ENCODE measurements at places on chromosomes 1 and 21.
A peak's percentile ranks its signal among the peaks of the same experiment; 100 is the strongest.

DNA sequence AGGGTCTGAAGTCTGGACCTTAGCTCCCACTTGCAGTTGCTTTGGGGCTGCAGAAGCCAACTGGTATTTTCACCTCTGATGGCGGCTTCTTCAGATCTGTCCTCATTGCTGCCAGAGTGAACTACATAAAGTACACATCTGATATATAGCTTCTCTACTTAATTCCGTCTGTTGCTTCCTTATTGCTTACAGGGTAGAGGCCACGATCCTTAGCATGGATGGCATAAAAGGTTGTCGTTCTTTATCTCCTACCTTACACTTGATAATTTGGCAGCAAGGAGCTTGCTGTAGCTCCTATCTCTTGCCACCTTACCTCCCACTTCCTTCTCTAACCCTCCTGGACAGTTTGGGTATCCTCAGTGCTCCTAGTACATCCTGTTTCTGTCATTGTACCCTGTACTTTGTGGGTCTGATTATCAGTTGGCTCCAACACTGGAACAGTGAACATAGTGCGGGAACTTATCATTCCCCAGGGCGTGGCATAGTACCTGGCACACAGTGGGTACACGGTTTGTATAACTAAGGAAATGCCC is 30.9 kb upstream of the NBL1 start:
- DNase-seq = no peak

- peak; percentile 68 for DNase-seq
Observed at GRCh38 chr1:32241001-32241763, 5.8 kb upstream of the FAM167B start.

DNA sequence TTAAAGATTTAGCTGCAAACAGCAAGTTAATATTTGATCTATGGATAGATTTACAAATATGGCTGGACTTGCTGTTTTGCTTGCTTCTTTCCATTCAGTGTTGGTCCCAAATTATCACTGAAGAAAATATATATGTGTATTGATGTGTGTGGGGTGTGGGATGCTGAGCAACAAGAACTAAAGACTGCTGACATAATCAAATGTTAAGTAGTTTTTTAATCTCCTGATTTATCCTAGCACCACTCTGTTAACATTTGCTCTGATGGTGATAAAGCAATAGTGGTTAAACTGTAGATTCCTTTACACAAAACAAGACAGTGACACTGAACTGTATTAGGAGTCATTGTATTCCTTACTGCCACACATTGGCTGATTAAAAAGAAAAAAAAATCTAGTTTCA is 1023.5 kb upstream of the B3GALT2 start:
- DNase-seq = no peak

DNA sequence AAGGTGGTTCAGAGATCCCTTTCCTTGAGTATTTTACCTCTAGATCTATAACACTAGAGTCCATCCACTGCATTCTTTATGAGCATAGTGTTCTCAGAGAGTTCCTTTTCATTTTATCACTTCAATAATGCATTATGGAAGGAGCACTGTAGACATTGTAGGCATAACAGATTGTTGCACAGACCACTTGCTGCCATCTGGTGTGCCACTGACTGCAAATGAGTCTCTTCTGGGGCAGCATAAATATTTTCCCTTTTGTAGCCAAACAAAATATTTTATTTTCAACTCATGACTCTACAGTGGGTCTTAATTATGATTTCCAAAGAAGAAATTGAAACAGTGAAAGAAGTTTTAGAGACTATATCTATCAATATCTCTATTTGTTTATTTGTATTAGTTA is 290.4 kb downstream of the OLFM3 start:
- no peak for DNase-seq

DNA sequence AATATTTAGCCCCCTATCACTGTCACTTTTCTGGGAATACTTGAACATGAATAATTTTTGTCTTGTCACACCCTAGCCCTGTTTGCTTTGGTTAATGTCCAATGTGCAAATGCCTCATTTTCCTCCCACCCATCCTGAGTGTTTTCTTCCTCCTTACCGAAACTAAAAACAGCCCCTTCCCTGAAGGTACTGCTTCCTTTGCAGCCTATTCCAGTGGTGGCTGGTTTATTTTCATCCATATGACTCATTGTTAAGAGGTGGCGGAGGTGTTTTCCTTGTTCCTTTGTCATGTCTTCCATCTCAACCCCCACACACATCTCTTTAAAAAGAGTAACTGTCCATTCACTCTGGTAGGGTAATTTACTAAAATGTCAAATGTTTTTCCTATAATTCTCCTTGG is 40.4 kb downstream of the CD55 start:
- peak; percentile 29 for DNase-seq

DNA sequence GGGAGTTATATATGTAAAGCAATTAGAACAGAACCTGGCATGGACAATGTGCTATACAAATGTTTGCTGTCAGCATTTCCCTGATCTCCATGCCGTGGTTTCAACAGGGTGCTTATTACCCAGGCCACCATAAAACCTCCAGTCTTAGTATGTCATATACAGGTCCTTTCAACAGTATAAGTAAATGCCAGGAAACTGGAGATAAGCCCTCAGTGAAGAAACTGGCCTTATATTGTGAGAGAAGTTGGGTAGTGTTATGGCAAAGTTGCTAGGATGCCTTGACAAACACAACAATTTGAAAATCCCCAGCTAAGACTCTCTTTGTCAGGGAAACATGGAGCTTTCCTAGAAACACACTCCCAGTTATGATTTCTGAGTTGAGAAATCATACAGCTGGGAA is 850.2 kb upstream of the ADAMTS5 start:
- DNase-seq = peak; percentile 6

DNA sequence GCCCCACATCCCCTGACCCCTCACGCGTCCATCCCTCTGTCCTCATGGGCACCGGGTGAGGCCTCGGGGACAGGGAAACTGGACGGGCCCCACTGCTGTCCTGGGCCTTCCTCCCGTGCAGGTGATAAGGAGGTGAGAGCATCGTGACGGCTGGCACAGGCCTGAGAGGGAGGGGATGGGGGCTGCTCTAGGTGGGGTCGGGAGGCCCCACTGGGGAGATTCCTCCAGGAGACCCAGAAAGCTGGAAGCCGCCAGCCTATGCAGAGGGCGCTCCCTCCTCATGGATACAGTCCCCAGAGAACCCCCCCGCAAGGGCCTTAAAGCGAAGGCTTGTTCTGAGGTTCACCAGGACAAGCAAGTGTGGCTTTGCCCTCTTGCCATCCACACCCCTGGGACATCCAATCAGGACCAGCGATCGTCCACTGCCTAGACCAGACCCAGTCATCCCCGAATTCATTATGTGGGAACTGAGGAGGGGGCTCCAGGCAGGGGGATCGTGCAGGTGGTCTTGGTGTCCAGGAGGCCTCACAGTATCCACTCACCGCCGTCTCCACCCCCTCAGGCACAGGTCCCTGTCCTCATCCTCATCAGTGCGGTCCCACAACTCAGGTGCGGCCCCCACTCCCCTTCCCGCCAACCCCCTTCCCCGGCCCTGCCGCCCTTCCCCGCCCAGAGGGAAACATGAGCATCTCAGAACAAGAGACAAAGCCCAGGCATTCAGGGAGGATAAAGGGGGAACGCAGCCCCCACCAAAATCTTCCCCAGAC is 45.3 kb upstream of the COL18A1 start:
- DNase-seq = no peak

- DNase-seq = peak; percentile 19
Observed at GRCh38 chr1:244651956-244652622, 837 bp upstream of the DESI2 start.

- DNase-seq = peak; percentile 9
Observed at GRCh38 chr1:228940926-228941325, 205.6 kb downstream of the RHOU start.

DNA sequence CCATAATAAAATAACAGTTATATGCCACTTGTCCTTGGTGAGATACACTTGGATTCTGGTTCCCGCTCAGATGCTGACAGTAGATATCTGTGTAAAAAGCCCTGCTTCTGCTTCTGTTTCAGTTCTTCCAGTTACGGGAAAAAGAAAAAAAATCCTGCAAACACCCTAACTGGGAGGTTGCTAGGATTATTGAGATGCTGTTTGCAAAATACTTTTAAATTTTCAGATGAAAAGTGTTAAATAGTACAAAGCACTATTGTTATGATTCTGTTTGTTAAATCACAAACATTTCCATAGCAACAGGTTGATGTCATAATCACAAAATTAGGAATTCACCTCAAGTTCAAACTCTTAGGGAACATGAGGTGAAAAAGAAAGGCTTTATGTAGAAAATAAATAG is 232.3 kb downstream of the HMCN1 start:
- DNase-seq = peak; percentile 17

DNA sequence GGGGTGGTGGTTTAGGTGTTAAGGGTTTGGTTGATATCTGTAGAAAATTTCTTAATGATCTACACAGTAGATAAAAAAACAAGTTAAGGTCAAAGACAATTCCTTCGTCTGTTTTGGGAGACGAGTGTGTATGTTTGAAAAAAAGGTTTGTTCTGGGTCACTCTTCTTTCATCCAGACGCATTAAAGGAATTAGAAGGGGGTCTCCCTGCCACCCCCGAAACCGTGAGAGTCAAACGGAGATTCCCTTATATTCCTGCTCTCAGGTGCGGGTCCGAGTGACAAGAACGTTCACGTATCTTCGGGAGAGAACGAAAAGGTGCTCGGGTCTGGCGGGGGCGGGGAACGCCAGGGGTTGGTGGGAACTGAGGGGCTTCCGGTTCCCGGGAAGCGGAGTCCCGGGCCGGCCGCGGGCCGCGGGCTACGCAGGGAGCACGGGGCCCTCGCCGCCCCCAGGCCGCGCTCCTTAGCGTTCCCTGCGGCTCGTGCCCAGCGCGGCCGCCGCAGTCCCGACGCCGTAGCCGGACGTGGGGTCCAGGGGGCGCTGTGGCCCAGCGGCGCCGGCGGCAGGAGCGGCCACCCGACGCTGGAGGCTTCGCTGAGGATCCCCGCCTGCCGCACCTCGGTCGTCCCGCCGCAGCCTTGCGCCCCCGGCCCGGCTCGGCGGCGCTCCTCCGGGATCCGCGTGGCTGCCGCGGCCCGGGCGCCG is at the start of gene ZFYVE9:
Gene ZFYVE9 (plus strand): TSS at position 577 of the 707 bp plus-strand sequence. CDS start 91,118 bp downstream, outside the sequence.
- DNase-seq = peak; percentile 75

DNA sequence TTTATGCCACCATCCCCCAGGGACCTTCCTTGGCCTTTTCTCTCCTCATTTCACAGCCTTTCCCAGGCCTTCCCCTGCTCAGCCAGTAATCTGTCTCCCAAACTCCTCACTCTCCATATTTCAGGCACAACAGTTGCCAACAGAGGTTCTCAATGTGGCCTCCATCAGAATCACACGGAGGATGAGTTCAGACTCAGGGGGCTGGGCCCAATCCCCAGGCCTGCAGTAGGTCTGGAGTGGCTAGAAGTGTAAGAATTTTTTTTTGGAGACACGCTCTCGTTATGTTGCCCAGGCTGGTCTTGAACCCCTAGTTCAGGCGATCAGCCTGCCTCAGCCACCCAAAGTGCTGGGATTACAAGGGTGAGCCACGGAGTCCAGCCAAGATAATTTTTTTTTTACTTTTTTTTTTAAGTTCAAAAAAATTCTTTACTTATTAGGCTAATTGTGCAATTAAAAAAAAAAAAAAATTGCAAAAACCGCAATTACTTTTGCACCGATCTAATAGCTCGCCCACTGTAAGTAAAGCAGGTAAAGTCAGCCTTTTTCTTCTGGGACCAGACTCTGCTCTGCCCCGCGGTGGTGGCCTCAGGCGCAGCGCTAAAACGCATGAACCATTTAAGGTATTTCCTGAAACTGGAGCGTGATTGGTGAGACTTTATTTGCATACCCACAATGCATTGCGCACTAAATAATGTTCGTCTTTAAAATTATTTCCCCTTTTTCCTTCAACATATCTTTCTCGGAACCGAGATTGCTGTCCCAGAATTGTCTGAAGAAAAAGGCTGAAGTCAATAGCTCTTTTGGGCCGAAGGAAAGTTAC is 18.7 kb downstream of the KIAA2013 start:
- peak; percentile 92 for DNase-seq

GRCh38 chr1:169958987-169959386 is 65.3 kb upstream of the SCYL3 start:
- DNase-seq = no peak

DNA sequence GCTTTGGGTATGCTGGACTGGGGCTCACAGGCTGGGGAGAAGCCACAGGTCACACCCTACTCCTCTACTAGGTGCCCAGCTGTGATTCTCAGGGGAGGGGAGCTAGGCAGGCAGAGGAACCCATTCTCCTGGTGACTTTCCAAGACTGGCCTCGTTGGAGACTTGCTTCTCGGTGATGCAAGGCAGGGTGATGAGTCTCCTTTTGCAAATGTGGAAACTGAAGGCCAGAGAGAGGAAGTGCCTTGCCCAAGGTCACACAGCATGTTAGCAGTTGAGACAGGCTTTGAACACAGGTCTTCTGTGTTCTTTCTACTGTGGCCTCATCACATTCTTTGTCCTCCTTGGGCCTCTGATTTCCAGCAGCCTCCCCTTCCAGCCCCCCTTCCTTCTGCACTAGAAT is 20.5 kb upstream of the C1QA start:
- DNase-seq = no peak

GRCh38 chr1:153444078-153444477 is 16.4 kb downstream of the S100A7 start:
- DNase-seq = no peak

GRCh38 chr1:248847181-248847955 is 9.3 kb downstream of the ZNF672 start:
- no peak for DNase-seq

DNA sequence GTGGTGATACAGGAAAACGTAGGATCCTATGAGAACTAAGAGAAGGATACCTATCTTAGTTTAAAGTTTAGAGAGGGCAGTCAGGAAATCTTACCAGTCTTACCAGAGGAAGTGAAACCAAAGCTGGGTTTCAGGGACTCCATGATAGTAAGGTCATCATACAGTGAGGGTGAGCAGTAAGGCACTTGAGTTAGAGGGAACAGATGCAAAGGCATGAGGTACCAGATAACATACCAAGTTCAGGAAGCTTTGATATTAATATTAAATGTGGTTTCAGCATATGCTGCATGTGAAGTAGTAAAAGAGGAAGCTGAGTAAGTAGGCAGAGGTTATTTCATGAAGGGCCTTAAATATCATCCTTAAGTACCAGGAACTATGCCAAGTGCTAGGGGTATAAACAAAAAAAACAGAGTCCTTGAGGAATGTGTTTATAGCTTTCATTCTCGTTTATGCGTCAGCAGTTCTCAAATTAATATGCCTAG is 16.9 kb downstream of the ATG4C start:
- no peak for DNase-seq

DNA sequence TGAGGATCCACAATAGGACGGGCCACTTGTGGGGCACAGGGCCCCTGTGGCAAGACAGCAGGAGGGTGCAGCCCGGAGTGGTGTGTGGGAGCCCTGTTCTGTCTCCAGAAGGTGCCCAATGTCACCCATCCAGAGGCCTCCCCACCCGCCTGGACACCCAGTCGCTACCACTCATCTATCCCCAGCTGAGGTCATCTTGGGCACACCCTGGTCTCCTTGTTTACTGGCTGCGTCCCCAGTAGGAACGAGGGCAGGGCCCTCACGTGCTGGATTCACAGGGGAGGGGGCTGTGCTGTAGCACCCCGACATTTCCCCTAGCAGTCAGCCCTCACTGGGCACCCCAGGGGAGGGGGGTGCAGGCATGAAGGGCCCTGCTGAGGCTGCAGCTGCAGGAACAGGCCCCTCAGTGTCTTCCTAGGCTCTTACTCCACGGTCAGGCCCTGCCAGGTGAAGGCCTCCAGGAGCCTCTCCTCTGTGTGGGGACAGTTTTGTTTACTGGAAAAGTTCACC is 2.3 kb upstream of the TNNT2 start:
- DNase-seq = no peak

- peak; percentile 58 for DNase-seq
Observed at GRCh38 chr1:99737016-99737415, 29.4 kb downstream of the FRRS1 start.

GRCh38 chr1:26019641-26020315 is 1.8 kb upstream of the EXTL1 start:
- DNase-seq = peak; percentile 75

Data from RPMI7951 (cell line).